Left ventricle myocardium superior (tissue), 1 donor: ENCODE measurements at places on chromosomes 5 and 9.

DNA sequence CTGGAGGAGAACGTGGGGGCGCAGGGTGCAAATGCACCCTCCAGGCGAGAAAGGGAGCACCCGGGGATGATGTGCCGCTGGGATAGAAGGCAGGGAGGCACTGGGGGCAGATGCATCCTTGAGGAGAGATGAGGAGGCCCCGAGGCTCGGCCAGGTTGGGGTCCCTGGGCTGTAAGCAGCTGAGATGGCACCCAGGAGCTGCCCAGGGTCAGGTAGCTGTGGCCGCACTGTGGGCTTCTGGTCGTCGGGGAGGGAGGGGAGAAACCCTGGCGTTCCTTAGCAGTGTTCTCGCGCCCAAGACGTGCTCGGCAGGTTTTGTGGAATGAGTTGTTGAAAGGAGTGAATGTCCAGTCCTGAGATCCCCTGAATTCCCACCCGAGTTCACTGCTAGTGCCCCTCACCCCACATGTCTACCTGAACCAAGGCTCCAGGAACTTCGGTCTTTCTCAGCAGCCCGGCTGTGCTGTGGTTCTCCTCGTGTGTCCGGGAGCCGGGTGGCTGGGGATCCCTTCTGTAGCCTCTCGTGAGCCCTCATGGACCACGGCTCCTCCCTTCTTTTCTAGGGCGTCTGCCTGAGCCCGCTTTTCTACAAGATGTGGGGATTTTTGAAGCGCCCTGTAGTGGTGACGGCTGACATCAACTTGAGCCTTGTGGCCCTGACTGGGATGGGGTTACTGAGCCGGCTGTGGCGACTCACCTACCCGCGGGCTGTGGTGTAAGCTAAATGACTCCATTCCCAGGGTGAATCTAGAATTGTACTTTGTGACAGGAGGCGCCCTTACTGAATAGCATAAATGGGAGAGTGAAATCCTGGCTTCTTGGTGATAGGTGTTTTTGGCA is 1.1 kb downstream of the POMT1 start:
- no peak for DNase-seq

DNA sequence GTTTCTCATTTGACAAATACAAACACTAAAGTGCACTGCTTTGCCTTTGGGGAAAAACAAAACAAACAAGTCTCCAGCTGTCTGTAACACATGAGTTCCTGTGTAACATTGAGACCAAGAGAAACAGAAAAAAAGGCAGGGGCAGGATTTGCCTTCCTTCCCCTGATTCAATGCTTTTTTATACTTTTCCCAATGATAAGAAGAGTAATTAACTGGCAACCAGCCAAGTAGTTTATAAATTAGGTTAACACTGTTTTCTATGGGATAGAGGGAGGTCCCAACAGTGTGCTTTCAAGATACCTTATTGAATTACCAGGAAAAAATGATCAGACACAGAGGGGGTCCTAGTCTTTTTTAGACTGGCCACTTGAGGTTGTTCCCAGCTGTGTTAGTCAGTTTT is 346.8 kb downstream of the TRIM36 start:
- no peak for DNase-seq

GRCh38 chr5:52863715-52864290 is 76.1 kb downstream of the ITGA1 start:
- DNase-seq = no peak

DNA sequence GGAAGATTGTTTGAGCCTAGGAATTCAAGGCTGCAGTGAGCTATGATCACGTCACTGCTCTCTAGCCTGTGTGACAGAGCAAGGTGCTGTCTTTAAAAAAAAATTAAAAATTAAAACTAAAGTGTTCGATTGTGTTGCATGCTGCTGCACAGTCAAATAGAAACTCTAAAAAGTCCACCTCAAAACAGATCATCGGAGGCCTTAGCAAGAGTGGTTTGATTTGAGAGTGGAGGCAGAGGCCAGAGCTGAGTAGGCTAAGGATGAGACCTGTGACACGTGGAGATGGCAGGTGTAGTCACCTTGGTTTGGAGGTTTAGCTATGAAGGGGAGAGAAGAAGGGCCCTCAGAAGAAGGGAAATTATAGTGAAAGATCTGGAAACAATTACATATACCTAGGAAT is 2.8 kb upstream of the PTPDC1 start:
- DNase-seq = no peak

DNA sequence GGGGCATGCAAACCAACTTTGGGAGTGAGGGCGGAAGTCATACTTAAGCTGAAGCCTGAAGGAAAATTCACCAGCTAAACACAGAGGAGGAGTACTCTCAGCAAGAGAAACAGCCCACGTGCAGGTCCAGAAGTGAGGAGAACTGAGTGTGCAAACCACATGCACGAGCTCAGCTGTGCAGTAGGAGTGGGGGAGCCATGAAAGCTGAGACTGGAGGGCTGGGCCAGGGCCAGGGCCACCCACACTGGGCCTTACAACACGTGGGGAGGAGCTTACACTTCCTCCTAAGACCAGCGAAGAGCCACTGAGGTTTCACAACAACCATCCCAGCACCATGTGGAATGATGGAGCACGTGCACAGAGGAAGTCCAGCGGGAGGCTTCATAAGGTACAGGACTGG is 9.3 kb upstream of the WWC1 start:
- no peak for DNase-seq

DNA sequence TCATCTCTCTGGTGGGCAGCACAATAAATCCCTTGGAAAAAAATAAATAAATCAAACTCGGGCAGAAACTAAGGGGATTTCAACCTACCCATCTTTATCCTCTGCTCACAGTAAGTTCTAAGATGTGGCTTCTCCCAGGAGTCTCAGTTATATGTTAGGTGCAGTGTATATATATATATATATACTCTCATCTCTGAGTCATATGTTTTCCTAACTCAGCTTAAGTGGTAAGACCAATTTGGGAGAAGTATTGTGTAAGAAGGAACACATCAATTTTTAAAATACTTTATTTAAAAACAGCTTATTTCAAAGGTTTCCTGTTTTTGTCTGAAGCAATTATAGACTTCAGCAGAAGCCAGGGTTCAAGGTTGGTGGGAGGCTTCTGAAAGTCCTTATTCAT is 20.3 kb upstream of the OSMR start:
- DNase-seq = no peak

GRCh38 chr5:31459594-31459993 is 72.3 kb downstream of the DROSHA start:
- DNase-seq = no peak

DNA sequence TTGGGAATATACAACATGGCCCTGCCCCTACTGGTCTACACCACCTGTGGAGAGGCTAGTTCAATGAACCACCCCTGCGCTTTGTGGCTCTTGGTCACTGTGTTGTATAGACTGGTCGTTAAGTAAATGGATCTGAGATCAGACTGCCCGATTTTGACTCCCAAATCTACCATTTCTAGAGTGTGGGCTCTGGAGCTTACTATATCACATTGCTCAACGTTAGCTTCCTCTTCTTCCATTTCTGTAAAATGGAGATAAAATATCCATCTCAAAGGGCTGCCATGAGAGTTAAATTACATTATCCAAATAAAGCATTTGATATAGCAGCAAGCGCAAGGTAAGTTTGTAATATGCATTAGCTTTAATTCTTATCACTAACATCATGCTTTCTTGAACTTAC is 52.7 kb upstream of the IFNK start:
- DNase-seq = no peak
